ENCODE measurements at places on chromosomes 12 and 14.
A peak's percentile ranks its signal among the peaks of the same experiment; 100 is the strongest.

GRCh38 chr12:101793401-101793800, 37.4 kb downstream of the GNPTAB start:
- DNase-seq: peak; percentile 33

DNA sequence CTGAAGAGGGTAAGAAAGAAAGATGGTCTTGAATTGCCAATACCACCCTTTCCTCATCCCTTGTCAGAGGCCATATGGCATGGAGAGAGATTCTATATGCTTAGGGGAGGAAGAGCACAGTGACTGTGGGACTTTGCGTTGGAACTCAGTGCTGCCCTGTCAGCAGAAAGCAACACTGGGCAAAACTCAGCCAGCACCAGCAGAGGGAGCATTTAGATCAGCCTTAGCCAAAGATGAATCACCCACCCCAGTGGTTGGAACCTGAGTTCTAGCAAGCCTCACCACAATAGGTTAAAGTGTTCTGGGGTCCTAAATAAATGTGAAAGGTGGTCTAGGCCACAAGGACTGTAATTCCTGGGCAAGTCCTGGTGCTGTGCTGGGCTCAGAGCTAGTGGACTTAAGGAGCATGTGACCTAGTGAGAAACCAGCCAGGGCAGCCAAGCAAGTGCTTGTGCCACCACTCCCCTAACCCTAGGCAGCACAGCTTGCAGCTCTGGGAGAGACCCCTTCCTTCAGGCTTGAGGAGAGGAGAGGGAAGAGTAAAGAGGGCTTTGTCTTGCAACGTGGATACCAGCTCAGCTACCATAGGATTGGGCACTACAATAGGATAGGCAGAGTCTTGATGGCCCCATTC, 11.4 kb upstream of the BCAT1 start:
- peak; percentile 42 for DNase-seq

GRCh38 chr12:12985817-12986408, 14.2 kb downstream of the HEBP1 start:
- no peak for DNase-seq

DNA sequence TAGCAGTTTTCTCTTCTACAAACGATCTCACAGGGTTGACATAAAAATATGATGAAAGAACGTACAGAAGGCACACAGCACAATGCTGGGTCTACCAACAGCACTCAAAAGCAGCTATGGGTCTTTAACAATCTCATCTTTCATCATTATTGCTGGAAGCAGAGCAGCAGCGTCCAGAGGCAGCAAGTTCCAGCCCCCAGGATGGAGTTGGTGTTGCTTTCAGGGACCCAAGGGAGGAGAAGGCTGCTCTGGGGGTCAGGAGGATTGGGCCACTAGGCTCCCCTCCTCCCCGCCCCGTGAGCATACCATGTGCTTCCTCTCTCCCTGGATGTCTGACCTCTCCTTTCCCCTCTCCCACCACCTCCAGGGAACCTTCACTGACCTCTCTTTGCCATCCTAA, 13.3 kb downstream of the KCTD10 start:
- DNase-seq: no peak

GRCh38 chr14:75604979-75605851, 26.8 kb downstream of the FLVCR2 start:
- DNase-seq: no peak

DNA sequence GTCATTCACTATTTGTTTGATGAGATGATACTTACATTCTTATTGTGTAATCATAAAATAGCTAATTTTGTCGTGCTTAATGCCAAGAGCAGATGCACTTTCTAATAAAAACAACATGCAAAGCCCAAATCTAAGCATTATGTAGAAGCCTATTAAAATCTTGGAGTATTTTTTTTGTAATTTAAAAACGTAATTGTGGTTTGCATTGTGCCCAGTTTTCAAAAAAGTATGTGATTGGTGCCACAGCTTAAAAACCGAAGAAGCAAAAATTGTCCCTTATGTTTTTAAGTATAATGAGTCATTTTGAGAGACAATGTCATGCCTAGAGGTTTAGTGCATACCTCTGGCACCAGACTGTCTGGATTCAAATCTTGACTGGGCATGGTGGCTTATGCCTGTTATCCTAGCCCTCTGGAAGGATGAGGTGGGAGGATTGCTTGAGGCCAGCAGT, 464.8 kb upstream of the RGS6 start:
- DNase-seq: no peak

DNA sequence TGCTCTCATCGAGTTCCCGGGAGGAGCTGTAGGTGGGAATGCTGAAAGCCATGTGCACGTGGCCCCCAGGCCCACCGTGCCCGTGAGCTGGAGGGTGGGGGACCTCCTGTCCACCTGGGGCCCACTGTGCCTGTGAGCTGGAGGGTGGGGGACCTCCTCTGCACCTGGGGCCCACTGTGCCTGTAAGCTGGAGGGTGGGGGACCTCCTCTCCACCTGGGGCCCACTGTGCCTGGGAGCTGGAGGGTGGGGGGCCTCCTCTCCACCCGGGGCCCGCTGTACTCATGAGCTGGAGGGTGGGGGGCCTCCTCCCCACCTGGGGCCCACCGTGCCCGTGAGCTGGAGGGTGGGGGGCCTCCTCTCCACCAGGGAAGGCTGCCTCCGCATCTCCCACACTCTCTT, 13.9 kb upstream of the NUDT14 start:
- DNase-seq: no peak

GRCh38 chr12:89756585-89757398, 48.2 kb upstream of the ATP2B1 start:
- DNase-seq: peak; percentile 79

DNA sequence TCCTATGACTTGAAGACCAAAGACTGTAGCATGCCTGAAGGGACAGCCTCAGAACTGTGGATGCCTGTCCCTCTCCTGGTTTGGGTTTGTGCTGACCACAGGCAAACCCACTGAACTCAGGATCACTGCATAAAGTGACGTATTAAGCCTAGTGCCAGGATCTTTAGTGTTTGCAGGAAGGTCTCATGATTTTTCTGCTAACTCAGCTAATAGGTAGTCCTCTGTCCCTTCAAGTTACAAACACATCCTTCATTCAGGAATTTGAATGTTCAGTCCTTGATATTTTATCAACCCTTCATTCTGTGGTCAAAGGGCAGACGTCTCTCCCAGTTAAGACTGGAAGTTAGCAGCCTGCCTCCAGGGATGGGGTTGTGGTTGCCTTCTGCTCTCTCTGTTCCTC, 10.3 kb upstream of the OAS3 start:
- no peak for DNase-seq

- no peak for DNase-seq
These were observed 504.1 kb downstream of the RPL10L start for GRCh38 chr14:46147452-46147851.

- DNase-seq: no peak
These were observed 90.2 kb downstream of the PPP1R12A start for GRCh38 chr12:79844693-79845092.

DNA sequence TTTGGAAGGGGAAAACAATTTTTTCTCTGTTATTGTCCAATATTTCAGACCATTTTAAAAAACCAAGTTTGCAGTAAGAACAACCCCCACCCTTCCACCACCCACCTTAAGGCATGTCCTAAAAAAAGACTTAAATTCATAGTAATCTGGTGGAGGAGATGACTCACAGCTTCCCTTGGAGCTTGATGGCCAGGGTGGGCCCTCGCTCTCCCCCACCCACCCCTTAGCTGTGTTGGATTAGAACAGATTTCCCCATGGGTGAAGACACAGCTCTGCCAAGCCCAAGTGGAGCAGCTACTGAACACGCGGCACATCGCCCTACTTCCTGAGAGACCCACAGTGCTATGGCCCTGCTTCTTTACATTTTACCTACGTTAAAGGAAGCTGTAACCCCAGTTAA, 140.3 kb downstream of the GCH1 start:
- no peak for DNase-seq

DNA sequence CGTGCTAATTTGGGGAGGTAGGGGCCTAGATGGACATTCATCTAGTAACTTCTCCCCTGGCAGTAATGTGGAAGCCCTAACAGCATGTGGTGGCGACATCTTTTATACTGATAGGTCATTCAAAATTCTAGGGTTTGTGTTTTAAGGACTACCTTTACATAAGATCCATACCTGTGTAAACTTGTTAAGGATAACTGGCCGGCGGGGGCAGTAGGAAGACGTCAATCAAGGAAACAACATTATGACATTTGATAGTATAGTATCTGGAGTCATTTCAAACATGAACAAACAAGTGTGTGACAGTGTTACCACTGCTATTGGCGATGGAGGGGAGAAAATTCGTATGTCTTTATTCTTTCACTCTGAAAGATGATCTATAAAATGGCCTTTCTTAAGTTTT, 120.0 kb downstream of the TTLL5 start:
- no peak for DNase-seq

- no peak for DNase-seq
These were observed at the start of gene KRT80 for GRCh38 chr12:52191841-52192791. TSS of gene KRT80 (minus strand) at chr12:52192014. CDS start at chr12:52191902, 112 bp downstream.

DNA sequence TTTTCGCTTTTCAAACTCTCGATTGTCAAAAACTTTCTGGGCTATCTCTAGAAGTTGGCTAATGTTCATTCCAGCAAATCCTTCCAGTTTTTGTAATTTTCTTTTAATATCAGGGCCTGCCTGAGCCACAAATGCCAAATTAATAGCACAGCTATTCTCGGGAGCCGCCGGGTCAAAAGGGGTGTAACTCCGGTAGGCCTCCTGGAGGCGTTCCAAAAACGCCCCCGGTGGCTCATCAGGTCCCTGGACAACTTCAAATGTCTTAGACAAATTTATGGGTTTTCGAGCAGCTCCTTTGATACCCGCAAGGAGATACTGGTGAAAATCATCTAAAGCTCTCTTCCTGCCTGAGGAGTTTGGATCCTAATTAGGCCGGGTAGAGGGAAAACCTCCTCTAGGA, 117.9 kb upstream of the PZP start:
- no peak for DNase-seq

DNA sequence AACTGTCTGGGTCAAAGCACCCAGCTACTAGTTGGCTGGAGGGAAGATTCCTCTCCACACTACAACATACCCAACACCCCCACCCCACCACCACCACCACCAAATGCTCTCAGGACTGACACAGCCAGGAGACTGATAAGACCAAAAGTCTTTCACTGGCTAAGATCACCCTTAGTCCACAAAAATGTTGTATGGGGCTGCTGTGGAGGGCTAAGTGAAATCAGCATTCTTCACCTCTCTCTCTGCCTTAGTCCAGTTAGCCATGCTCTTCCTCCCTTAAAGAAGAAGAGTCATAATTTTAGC, 106.2 kb downstream of the NUAK1 start:
- DNase-seq: no peak

GRCh38 chr12:129672110-129672509, 231.7 kb downstream of the TMEM132D start:
- no peak for DNase-seq

DNA sequence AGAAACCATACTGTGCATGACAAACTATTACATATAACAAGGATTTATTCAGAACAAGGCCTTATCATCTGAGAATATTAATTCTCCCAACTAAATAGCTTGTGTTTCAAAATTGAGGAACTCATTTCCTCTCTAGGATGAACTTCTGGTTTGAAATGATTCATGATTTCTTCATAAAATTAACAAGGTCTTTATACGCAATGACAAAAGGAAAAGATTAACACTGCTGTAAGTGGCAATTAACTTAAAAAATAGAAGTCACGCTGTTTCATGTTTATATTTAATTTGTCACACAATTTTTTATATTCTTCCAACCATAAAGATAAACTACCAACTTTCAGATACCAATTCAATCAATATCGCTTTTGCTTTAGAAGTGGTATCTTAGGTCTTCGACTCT, 80.8 kb downstream of the GRIP1 start:
- no peak for DNase-seq

DNA sequence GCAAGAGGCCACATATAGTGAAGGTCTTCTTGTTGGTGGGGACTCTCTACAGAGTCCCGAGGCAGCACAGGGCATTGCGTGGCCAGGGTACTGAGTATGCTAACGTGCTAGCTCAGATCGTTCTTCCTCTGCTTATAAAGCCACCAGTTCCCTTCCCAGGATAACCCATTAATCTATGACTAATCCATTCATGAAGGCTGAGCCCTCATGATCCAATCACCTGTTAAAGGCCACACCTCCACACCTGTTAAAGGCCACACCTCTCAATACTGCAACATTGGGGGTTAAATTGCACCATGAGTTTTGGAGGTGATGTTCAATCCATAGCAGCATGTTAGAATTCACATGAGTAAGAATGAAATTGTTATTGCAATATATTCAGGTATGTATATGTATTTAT, 12.8 kb upstream of the YARS2 start:
- no peak for DNase-seq

DNA sequence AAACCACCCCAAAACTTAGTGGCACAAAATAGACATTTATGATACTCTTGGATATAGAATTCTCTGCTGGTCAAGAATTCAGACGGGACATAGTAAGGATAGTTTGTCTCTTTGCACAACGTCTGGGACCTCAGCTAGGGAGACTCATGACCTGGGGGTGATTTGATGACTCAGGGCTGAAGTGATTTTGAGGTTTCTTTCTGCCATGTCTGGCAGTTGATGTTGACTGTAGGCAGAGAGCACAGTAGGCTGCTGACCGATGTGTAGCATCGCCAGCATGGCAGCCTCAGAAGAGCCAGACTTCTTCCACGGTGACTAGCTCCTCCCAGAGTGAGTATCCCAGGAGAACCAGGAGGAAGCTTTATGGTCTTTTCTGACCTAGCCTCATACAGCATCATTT, 88.9 kb upstream of the FRMD6 start:
- DNase-seq: no peak

DNA sequence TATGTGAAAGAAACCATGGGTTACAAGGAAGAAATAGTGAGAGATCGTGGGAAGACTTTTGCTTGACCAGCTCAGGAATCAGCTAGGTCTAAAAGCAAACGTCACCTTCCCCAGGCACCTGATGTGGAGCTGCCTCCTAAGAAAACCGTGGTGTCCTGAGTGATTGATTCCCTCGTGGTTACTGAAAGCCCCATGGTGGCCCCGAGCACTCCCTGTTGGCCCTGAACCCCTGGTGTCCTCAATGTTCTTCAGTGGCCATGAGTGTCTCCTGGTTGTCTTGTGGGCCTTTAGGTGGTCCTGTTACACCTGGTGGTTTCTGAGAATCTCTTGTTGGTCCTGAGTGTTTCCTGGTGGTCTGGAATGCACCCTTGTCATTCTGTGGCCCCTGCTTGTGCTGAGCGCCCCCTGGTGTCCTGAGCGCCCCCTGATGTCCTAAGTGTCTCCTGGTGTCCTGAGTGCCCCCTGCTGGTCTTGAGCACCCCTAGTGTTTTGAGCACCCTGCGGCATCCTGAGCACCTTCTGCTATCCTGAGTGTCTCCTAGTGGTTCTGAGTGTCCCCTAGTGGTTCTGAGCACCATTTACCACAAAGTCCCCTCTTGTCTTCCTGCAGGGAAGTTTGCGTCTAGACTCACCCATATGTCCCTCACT, 518.7 kb downstream of the TMEM121 start:
- DNase-seq: peak; percentile 34

GRCh38 chr12:46303039-46303666, 34.3 kb upstream of the SLC38A1 start:
- peak; percentile 40 for DNase-seq

DNA sequence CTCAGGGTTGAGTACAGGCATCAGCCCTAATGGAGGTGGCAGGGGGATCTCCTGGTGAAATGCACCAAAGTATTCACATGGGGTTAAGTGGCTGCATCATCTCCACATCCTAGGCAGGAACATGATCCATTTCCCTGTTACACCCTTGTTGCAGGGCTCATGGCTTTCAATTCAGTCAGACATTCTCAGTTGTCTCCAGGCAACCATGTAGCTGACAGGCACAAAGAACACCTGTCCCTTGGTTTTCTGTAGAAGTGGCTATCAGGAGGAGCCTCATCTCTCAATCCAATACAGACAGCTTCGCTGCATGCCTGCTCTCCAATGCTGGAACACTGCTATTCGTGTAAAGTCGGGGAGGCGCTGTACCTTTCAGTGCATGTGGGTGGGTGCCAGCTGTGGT, 299.0 kb upstream of the FOXG1 start:
- no peak for DNase-seq

- no peak for DNase-seq
These were observed 76.0 kb downstream of the SYNE2 start for GRCh38 chr14:63928744-63929174.

Measured in GM13976 (cell line).